ENCODE measurements at places on chromosomes 6 and 20.

- DNase-seq = no peak
Observed at GRCh38 chr20:50056951-50057713, 55.8 kb downstream of the UBE2V1 start.

DNA sequence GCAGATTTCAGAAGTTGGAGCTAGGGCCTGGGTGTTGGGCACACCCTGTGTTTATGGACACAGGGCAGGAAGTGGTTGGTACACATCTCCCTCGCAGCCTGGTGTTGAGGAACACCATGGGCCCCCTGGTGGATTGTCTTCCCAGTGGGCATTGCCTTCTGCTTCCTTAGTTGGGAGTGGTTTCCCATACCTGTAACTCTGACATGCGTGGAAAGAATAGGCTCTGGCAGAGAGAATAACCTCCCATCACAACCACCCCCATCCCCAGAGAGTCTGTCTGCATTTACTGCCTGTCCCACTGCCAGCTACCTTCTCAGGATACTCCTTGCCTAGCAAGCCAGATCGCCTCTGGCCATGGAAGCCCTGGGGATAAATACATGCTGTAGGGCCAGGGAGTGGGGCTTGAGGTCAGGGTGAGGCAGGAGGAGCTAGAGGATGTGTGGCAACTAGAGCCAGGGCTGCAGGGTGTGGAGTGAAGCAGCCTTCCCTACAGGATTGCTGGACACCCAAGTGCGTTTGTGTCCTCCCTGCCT lies 14.7 kb downstream of the LRRC73 start:
- DNase-seq = no peak

- no peak for DNase-seq
Observed at GRCh38 chr20:25221592-25222460, 26.1 kb upstream of the PYGB start.

GRCh38 chr6:53263917-53264316 lies 84.8 kb downstream of the ELOVL5 start:
- DNase-seq = no peak

GRCh38 chr6:154466139-154466538 lies 44.3 kb downstream of the CNKSR3 start:
- DNase-seq = no peak

GRCh38 chr6:118551063-118552053 lies 3.3 kb downstream of the PLN start:
- peak; percentile 45 for DNase-seq

GRCh38 chr6:33452496-33452895 lies 1.9 kb upstream of the ZBTB9 start:
- no peak for DNase-seq

DNA sequence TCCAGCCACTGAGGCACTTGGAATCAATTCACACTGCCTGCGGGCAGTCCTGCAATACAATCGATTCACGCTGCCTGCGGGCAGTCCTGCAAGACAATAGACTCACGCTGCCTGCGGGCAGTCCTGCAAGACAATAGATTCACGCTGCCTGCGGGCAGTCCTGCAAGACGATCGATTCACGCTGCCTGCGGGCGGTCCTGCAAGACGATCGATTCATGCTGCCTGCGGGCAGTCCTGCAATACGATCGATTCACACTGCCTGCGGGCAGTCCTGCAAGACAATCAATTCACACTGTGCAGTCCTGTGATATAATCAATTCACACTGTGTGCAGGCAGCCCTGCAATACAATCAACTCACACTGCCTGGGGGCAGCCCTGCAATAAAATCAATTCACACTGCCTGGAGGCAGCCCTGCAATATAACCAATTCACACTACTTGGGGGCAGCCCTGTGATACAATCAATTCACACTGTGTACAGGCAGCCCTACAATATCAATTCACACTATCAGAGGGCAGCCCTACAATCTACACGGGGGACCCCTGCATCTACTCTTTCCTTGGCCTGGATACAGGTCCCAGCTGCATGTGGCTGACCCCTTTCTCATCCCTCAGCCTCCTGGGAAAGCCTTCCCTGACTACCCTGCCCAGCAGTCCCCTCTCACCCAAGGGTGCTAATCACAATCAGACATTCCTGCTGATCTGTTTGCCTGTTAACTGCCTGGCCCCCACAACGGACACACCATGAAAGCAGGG lies 10.4 kb downstream of the TAF4 start:
- no peak for DNase-seq

DNA sequence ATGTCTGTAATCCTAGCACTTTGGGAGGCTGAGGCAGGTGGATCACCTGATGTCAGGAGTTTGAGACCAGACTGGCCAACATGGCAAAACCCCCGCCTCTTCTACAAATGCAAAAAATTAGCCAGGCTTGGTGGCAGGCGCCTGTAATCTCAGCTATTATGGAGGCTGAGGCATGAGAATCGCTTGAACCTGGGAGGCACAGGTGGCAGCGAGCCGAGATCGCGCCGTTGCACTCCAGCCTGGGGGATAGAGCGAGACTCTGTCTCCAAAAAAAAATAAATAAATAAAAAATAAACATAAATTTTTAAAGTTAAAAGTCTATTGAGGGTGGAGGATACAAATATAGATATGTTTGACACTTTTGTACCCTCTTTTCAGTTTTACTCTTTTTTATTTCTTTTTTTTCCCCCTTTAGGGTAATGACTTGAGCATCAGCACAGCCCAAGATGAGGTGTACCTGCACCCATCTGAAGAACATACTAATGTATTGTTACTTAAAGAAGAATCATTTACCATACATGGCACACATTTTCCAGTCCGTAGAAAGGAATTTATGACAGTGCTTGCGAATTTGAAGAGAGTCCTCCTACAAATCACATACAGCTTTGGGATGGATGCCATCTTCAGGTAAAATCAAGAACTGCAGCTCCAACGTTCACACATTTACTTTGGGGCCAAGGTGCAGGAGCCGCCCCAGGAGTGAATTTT lies 368.9 kb downstream of the LAMA2 start:
- peak; percentile 59 for DNase-seq
